Sigmoid colon (tissue), 7 donors: ENCODE measurements at places on chromosomes 5 and 9. TPM values are rescaled to one million over a fixed set of nuclear protein-coding genes. Genes with fewer than 3 reads are reported as not detected.

Gene ZNF608
- total RNA-seq: 17.9 TPM

Gene MORN5
- 34.3 TPM for total RNA-seq

DNA sequence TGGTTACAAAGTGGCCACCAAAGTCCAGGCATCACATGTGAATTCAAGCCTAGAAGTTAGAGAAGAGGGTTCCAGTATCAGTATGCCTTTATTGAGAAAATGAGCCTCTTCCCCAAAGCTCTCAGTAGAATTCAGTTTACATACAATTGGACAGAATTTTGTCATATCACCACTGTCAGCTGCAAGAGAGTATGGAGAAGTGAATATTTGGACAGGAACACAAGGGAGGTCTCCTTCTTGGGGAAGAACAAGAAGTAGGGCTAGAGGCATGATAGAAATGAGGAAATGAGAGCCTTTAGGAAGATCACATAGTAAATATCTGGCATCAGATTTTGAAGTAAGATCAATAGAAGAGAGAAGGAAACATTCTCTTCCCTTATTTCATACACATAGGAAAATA lies 27.8 kb upstream of the VLDLR start:
- no peak overlapping the region for H3K4me3 ChIP-seq
- no peaks in the 10 kb centered on the region for H3K4me1 ChIP-seq
- H3K27ac ChIP-seq: no peak overlapping the region

DNA sequence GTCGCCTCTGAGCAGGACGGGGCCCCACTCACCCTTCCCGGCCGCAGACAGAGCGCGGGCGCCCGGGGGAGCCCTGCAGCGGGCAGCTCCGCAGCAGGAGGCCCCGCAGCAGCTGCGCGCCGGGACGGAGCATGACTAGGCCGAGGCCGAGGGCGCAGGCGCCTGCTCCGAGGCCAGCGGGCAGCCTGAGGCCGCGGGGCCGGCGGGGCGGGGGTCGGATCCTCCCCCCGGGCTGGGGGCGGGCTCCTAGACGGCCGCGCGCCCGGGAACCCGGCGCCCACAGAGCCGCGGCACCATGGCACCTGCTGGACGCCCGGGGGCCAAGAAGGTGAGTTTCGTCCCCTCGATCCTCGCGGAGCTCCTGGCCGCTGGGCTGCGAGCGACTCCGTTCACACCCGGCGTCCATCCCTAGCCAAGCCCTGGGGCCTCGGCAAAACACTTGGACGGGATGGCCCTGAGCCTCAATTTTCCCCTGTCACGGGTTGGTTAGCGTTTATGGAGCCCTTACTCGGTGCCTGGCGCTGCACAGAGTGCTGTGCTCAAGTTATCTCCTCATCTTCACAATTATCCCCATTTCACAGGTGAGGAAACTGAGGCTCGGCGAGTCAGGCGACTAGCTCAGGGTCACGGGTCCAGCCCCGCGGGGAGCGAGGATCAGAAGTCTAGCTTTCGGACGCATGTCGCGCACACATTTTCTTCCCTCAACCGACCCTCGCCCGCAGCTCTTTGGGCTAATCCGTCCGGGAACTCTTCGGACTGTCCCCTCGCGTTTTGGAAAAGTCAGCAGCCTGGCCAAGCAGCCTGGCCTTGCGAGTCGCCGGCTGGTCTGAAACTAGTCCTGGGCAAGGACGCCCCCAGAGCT lies at the start of the genes BHMT2 and DMGDH:
BHMT2 (plus strand) TSS at position 280 of the 862 bp plus-strand sequence; CDS start at position 296, 16 bp downstream.
DMGDH (minus strand) TSS at position 187 of the 862 bp plus-strand sequence; CDS start at position 133, 54 bp downstream.
- H3K4me3 ChIP-seq: peak within 1 kb of the TSS; percentile 53
- H3K4me1 ChIP-seq: no peaks in the 10 kb centered on the region
- H3K27me3 ChIP-seq: no peaks in the 10 kb centered on the region
- peak; percentile 66 for DNase-seq
- H3K27ac ChIP-seq: peak within 1 kb of the TSS; percentile 72
- no peaks in the 10 kb centered on the region for H3K36me3 ChIP-seq

GRCh38 chr5:168752012-168752411 lies 172.8 kb upstream of the PANK3 start:
- H3K4me1 ChIP-seq: no peaks in the 10 kb centered on the region
- H3K36me3 ChIP-seq: no peaks in the 10 kb centered on the region
- no peaks in the 10 kb centered on the region for H3K27me3 ChIP-seq
- H3K4me3 ChIP-seq: no peak overlapping the region

GRCh38 chr5:389891-390622 lies 52.9 kb upstream of the EXOC3 start:
- DNase-seq: no peak
- no peak overlapping the region for H3K4me3 ChIP-seq
- H3K4me1 ChIP-seq: no peaks in the 10 kb centered on the region

DNA sequence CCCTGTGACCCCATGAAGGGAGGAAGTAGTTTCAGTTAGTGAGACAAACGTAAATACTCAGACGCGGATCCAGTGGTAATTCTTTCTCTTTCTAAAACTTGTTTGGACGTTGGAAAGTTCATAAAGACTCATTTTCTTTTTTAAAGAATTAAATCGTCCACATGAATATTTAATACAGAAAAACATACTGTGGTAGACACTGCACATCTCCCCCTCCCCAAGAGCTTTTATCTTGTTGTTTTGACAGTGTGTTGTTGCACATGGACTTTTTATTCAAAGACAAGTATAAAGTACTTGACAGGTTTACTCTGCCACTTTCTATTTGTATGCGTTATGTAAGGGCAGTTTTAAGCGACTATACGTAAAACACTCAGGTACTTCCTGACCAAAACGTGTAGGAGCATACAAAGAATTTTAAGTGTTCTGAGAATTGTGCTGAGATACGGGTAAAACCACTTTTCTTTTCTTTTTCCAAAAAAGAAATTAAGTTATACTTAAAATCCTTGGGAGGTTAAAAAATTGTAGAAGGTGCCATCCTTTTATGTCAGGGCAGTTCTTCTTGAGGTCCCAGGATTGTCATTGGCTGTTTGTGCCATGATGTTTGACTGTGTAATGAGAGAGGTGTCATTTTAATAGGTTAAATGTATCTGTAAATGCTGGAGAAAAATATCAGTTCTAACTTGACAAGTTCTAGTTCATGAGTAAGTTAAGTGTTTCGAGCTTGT lies 1.3 kb downstream of the NIPBL start:
- peak overlapping the region; percentile 90 for H3K4me3 ChIP-seq
- H3K36me3 ChIP-seq: no peaks in the 10 kb centered on the region
- H3K27ac ChIP-seq: peak overlapping the region; percentile 96

DNA sequence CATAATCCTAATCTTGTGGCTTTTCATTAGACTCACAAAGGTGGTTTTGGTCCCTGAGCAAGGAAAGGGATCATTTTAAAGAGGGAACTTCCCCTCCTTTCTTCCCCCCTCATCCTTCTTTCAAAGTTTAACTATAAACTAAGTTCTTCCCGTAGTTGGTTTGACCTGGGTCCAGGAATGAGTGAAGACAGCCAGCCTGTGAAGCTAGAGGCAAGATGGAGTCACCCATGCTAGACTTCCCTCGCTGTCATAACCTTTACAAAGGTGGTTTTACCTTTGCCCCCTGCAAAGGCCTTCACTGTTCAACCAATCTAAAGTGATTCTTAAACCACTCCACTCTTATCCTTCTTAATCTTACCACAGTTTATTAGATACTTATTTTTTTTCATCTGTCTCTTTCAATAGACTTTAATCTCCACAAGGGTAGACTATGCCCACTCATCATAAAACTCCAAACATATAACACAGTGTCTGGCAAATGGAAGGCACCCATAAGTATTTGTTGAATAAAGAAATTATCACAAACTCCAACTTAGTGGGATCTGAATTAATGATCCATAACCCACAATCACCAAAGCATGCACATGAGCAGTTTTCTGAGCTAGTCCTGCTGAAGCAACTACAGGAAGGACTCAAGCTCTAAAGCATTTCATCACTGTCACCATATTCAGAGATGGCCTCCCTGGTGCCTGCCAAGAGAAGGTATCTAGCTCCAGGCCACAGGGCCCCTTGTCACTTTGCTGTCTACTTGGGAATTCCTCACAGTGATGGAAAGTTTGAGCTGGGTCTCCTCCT lies 369.0 kb downstream of the SPOCK1 start:
- no peak for DNase-seq
- H3K4me3 ChIP-seq: no peak overlapping the region
- H3K27ac ChIP-seq: no peak overlapping the region
- H3K4me1 ChIP-seq: no peaks in the 10 kb centered on the region
